Head of caudate nucleus (tissue), 42 donors: ENCODE measurements at places on chromosomes 7 and 10.

DNA sequence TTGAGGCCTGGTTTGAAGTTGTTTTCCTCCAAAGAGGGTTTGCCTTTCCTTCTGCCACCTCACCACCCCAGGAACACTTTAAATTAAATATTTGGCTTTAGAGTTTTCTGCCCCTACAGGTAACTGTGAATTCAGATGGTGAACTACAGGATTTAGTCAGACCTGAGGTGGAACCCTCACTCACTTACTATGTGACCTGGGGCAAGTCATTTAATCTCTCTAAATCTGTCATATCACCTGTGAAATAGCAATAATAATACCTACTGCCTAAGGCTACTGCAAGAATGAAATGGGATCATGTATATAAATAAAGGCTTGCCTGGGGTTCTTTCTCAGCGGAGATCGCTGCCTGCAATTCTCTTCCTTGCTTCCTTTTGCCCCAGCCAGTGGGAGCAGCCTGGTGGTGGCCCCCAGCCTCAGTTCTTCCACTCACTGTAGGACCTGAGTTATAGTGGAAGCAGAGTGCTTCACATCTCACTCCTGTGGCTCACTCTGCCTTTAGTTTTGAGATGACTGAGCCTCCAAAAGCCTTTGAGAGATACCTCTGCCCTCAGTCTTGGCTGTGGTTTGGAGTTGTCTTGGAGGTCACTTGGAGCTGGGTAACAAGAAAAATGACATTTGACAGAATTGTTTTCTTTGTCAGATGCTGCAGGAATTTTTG lies 6.1 kb upstream of the ANKRD2 start:
- DNase-seq, result no peak

GRCh38 chr10:70078937-70079336 lies 26.3 kb downstream of the MACROH2A2 start:
- DNase-seq, result no peak

DNA sequence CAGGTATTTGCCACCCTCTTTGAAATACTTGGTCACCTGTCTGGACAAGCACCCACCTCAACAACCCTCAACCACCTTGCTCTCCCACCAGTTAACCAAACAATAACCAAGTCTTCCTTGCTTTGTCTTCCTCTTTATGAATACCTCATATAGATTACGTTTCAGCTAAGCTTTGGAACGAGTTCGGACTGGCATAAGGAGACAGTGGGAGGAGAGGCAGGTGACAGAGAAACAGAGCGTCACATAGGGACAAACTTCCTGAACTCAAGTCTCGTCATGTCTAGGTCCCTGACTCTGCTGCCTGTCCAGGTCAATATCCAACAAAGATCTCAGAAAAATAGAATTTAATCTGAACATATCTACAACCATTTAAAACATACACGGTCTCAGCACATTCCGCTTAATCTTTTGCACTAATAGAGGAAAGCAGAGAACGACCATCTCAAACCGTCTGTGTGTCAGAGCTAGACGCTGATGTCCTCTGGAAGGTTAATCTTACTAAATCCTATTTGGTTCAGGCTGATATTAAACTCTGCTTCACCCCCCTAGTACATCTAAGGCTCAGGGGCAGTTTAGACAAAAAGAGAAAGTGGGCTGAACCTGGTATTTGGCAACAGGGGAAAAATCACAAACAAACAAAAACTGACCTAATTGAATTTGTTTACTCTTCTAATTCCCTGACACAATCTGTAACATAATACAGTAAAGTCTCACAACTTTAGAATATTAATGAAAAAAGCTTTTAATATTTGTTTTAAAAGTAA lies 26.4 kb upstream of the SVOPL start:
- DNase-seq, result no peak

- DNase-seq, result no peak
Observed at GRCh38 chr7:54543051-54543488, 895 bp downstream of the VSTM2A start.
